ENCODE measurements at places on chromosomes 12 and 14.
A peak's percentile ranks its signal among the peaks of the same experiment; 100 is the strongest.

- DNase-seq, result no peak
Measured at GRCh38 chr12:6955108-6956020, 4.2 kb downstream of the PTPN6 start.

GRCh38 chr12:117114784-117115183 is 15.6 kb upstream of the TESC start:
- no peak for DNase-seq

DNA sequence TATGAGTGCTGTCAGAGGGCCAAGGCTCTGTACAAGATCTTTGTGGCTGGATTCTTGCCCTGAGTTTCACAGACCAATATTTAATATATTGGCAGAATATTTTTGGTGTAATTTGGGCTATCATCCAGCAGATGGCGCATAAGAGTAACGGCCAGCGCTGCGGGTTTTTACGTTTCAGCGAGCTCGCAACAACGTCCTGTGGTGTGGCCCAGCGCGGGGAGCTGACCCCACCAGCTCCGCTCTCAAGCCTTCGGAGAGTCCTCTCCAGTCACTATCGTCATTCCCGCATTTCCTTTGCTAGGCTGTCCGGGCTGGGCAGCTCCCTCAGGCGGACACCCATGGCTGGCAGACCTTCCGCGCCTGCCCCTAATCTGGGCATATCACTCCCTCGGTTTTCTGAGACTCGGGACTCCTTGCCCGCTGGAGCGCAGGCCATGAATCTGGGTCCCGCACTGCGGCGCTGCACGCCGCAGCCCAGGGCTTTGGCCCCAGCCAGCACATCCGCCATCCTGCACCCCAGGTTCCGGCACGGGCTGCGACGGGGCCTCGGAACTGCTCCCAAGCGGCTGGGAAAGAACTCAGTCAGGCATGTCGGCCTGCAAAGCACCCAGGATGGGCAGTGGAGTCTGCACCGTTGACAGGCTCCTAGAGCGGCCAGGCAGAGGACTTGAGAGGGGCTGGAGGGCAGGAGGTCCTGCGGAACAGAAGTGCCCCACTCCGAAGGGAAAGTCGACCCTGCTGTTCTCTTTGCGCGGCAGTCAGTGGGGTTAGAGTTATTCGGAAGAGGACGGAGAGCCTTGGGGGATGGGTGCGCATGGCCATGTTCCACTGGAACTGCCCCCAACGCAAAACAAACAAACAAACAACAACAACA is 18.4 kb downstream of the OLR1 start:
- DNase-seq, result peak; percentile 77

DNA sequence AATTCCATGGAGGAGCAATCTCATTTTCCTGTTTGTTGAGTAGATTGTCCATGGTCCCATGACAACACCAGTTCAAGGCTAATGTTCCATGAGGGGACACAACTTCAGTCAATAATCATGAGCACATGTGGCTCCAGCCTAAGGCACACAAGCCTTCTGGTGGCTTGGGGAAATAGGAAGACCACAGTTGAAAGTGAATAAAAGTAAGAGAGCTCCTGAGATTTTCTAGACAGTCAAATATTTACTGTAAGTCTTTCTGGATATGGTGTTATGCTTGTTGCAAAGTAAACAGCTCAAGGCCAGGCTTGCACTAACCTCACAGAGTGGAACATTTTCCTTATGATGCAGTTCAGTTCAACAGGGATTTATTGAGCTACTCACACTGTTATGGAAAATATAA is 206.9 kb upstream of the SLC38A2 start:
- no peak for DNase-seq

- no peak for DNase-seq
Measured at GRCh38 chr12:120283318-120283717, 8.4 kb downstream of the RNU4-2 start.

- DNase-seq, result no peak
Measured at GRCh38 chr12:68538726-68539614, 71.7 kb upstream of the RAP1B start.

DNA sequence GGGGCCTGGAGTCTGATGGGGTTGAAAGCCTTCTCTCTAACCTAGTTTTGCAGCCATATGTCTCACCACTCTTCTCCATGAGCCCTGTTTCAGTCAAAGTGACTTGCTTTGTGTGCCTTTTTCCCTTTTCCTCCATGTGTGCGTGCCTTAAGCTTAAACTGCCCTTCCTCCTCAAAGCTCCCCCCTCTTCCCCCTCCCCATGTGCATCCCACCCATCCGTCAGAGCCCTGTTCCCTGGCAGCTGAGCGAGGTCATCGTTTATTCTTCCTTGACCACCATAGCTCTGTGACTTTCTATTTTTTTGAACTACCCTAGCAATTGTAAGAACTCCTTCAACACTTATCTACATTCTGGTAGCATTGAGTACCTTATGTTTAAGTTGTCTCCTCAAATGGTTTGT is 24.9 kb downstream of the SAMD4A start:
- DNase-seq, result no peak

- no peak for DNase-seq
Measured at GRCh38 chr12:92597997-92598396, 104.8 kb upstream of the PLEKHG7 start.

- no peak for DNase-seq
Measured at GRCh38 chr14:35534873-35535482, 1.0 kb downstream of the INSM2 start.

DNA sequence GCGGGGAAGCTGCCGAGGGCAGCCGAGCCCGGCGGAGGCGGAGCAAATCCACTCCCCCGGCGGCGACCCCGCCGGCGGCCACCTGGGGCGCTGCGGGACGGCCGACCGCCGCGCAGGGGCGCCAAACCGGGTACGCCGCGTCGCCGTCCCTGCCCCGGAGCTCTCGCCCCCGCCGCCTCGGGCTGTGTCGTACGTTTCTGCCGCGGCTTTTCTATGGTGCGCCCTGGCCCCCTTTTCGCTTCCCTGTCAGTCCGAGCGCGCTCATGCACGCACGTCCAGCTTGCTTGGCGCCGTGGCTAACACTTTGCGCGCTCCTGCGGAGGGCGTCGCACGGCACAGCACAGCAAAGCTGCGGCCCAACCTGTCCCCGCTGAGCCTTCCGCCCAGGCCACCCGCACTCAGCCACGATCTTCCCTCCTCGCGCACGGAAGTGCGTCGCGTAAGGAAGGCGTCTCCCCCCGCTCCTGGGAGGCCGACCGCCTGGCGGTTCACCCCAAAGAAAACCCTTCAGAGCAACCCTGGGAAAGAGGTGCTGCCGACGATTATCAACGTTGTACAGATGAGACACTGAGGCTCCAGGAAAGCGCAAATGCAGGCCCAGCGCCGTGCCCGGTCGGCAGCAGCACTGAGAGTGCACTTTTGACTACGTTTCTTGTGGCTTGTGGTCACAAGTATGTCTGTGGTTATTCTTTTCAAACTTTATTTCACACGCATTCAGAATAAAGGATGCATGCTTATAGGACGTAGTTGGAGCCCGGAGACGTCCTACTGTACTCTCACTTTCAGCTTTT is at the start of gene HECTD1:
HECTD1 (minus strand) TSS at position 39 of the 791 bp plus-strand sequence. CDS start 1,857 bp downstream, outside the sequence.
- peak; percentile 93 for DNase-seq

DNA sequence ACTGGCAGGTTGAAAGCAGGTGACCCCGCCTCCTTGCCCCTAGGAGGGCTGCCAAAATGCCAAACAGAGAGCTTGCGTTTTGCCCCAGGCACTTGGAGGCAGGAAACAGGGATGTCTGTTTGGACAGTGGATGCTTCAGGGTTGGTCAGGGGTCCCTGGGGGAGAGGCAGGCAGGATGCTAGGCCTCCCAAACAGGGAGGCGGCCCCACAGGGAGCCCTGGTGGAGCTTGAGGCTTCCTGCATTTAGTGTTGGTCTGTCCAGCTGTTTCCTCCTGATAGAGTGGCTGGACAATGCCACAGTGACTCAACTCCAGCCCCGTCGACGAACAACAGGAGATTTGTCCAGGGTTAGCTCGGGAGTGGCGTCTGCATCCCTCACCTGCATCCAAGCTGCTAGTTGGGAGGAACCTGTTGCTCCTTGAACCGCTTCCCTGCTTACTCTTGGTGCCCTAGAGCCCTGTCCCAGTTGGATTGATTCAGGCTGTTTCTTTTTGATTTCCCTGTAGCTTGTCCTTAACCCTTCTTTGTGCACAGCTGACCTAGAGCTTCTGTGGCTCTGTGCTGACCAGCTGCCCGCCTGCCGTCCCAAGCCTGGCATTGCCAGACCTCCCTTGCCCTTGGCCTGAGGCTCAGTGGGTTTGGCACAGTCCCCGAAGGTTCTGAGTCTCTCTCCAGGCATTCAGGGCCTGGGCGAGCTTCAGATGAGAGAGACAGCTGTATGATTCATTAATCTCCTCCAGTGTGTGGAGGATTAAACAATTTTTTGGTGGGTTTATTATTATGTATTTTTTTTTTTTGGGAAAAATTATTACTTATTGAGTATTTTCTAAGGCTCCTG is 45.9 kb downstream of the TSPAN9 start:
- no peak for DNase-seq

DNA sequence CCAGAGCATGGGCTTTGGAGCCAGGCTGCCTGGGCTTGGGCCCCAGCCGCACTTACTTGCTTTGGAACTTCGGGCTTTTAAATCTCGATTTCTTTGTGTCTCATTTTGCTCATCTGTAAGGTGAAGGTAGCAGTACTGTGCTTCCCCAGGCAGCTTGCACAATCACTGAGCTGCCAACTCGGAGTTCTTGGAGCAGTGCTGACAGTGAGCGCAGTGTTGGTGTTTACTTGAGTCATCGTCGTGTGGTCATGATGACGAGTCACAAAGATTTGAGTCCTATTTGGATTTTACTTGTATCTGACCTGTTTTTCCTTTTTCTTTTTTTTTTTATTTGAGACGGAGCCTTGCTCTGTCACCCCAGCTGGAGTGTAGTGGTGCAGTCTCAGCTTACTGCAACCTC is 31.3 kb upstream of the ATF1 start:
- DNase-seq, result no peak

DNA sequence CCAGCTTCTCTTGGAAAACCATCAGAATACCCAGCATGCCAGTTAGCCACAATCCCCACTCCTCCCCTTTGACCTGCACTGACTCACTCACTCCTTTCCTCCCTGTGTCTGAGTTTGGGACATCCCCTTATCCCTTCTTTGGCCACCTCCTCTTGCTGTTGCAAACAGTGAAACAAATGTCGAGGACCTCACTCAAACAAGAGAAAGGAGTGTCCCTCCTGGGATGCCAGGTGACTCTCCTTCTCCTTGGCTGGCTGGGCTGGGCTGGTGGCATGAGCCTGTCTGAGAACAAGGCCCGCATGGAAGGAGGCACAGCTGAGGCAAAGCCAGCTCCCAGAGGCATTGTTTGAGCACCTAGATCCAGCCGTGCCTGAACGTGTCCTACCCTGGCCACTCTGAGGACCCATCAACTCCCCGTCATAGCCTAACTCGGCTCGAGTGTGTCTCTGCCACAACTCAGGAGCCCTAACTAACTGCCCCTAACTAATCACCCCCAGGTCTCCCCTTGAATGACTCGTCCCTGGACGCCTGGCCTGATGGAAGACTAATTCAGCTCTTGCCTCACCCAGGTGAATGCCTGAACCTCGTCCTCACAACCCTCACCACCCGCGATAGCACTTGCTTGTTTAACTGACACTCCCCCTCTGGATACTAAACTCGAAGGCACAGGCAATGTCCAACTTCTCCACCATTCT is 43.0 kb downstream of the NCOR2 start:
- peak; percentile 32 for DNase-seq

DNA sequence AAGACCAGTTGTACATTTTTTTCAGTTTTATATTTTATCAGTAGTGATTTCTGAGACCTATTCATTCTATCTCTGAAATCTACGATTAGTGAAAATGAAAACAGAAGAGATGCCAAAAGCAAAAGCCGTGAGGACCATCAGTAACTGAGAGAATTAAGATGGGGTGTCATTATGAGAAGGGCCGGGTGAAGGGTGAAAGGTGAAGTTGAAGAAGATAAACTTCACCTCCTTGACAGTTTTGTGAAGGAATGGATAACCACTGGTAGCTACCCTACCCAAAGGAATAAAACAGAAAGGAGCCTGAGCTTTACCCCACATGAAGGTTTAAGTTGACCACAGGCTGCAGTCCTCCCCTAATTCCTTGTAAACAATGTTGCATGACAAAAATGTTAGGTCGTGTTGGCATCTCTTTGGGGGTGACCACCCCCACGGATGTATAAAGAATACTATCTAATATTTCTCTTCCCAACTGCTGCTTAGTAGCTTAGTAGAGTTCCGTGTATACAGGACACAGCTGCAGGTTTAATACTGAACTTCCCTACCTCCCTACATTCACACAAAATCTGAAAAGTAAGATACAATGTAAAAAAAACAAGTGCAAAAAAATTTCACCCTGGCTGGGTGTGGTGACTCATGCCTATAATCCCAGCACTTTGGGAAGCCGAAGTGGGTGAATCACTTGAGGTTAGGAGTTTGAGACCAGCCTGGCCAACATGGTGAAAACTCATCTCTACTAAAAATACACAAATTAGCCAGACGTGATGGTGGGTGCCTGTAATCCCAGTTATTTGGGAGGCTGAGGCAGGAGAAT is 23.9 kb downstream of the GPR19 start:
- DNase-seq, result peak; percentile 34

GRCh38 chr12:26700430-26700829 is 132.6 kb downstream of the ITPR2 start:
- no peak for DNase-seq

DNA sequence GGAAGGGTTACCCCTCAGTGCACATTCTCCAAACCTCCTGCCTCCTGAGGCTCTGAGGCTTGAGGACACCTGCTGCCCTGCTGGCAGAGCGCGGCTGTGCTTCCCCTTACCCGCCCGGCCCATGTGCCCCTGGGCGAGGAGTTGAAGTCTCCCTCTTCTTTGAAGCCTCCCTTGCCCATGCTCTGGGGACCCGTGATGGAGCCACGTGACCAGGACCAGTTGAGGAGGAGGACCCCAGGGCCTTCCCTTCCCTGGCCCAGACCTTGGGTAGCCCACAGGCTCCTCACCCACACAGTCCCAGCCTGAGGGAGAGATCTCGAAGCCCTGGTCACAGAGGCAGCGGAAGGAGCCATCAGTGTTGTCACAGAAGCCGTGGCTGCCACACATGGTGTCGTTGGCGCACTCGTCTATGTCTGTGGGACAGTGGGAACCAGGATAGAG is 12.9 kb downstream of the ISCA2 start:
- DNase-seq, result no peak

- no peak for DNase-seq
Measured at GRCh38 chr14:72892103-72892878, 1.6 kb downstream of the DPF3 start.

DNA sequence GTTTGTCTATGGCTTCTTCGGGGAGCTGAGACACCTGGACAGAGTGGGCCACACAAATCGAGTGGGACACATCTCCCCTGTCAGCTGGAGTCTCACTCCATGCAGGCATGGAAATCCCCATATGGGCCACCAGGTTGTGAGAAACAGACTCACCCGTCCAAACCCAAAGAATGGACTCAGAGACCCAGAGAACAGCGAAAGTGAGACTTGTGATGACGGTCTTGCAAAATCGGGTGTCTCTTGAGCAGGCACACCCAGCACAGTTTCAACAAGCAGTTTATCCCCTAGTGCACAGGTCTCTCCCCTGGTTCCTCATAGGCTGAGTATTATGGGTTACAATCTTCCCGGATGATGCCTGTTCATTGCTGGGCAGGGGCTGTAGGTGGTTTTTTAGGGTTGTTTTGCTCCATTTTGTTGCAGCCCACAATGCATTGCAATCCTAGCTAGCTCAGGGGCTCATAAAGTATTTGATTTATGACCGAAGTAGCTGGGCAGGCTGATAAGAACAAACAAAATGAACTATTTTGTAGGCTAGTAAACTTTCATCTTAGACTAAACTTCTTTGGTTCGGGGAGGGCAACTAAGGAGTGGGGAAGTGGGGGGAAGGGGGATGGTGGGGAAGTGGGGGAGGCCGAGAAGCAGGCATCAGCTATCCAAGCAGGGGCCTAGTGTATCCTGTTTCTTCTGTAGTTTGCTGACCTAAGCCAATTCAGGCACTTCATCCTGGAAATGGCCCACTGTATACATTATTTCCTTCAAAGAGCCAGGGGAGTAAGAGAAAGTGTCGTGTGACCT is 45.3 kb downstream of the IQSEC3 start:
- no peak for DNase-seq

- no peak for DNase-seq
Measured at GRCh38 chr12:72602581-72602980, 330.4 kb downstream of the TRHDE start.
